ENCODE measurements at places on chromosomes 3 and 15.

DNA sequence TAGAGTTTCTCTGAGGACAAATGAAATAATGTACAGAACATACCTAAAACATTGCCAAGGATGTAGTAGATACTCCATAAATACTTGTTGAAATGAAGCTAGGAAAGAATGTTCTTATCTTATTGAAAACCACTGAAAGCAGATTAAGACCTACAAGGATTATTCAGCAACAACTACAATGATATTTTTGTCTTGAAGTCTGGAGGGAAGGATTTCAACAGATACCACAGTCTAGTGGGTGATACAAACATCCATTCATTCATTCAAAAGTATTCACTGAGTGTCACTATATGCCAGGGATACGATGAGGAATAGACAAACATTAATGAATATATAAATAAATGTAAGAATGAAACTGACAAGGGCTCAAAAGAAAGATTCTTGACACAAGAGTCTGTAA is 74.7 kb upstream of the THBS1 start:
- no peak for DNase-seq

DNA sequence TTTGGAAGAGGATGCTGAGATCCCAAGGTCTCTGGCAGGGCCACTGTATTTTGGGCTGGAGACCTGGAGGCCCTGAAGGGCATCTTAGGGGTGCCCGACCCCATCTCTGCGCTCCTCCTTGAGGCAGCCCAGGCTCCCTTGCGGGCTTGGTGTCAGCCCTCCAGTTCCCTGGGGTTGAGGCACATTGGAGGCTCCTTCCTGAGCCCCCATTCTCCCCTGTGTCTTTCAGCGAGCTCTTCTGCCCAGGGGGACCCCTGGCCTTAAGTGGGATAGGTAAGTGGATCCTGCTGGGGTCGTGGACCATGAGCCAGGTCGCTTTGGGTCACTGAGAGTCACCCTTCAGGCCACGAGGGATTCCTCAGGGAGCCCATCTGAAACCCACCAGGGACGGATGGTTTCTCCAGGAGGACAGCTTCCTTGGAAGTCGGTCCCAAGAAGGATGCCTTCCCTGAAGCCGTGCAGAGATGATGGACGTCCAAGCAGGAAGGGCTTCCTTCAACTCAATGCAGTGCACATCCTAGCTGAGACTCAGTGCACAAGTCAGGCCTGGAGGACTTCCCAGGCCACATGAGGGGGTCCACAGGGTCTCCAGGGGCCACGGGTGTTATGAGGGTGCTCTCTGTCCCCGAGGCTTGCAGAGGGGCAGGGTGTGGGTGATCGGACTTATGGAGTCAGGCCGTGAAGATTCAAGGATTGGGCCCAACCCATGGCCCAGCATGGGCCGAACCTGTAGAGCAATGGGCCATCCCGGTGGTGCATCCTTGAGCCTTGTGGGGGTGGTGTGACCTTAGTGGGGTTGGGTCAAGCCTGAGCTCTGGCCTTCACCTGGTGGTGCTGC is 224.3 kb downstream of the SNRPN start:
- DNase-seq, result no peak

DNA sequence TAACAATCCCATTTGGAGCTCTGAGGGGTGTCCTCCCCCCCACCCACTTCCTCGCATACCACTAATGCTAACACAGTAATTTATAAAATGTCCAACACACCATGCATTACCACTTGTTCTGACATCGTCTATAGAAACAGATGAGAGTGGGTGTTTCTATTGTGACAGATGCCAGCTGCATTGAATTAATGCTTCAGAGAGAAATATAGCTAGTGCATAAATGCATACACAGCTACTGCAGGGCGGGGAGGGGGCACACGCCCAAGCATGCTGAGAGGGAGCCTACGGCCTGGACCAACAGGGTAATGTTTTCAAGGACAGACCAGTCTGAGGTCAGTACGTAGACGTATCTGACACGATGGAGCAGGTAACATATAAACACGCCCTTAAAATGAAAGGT is 106.0 kb upstream of the FEZF2 start:
- no peak for DNase-seq

- no peak for DNase-seq
Measured at GRCh38 chr15:72936237-72936636, 116.0 kb upstream of the NEO1 start.

DNA sequence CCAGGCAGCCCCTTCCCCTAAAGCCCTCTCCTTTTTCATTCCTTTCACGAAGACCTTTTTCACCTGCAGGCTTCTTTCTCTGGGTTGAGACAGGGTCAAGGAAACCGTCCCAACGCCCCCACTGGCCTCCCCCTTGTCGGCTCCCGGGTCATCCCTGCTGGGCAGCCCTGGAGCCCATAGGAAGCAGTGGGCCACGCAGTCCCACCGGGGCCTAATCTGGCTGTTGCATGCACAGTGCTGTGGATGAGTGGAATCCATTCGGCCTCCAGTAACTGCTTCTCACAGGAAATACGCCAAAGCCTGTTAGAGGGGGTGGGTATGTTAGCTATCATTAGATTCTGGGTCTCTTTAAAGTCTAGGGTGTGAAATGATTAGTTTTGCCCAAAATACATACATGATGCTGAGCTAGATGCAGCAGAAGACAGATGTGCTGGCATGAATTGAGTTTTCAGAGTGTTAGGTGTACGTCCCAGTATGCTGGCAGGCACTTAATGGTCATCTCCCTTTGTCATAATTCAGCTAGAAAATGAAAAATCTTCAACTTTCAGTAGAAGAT is 16.6 kb downstream of the LYSMD4 start:
- no peak for DNase-seq

DNA sequence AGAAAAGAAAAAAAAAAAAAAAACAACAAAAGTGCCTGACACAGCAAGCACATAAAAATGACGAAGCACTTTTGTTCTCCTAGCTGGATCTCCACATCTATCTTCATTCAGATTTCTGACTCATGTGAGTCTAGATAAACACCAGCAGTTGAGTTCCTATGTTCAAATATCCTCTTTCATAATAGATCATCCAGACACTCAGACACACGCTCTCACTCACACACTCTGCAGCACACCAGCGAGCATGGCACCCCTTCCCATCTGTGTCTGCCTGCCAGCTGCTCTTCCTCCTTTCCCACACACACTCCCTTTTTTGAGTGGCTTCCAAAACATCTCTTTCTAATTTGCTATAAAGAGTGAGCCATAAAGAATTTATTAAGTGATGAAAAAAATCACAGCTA is 19.8 kb upstream of the CELF6 start:
- DNase-seq, result peak; percentile 80

DNA sequence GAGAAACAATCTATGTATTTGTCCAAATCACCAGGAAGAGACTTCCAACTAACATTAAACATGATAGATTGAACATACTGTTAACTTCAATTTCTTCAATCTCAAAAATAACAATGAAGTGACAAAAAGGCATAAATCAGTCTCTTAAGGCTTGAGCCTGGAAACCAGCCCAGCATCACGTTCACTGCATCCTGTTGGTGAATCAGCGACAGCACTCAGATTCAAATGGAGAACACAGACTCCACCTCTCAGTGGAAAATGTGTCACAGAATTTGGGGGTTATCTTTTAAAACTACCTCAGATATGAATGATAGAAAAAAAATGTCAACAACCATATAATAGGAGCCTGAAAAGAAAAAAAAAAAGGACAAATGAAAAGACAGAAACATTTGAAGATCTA is 212.0 kb downstream of the MINAR1 start:
- DNase-seq, result peak; percentile 24

DNA sequence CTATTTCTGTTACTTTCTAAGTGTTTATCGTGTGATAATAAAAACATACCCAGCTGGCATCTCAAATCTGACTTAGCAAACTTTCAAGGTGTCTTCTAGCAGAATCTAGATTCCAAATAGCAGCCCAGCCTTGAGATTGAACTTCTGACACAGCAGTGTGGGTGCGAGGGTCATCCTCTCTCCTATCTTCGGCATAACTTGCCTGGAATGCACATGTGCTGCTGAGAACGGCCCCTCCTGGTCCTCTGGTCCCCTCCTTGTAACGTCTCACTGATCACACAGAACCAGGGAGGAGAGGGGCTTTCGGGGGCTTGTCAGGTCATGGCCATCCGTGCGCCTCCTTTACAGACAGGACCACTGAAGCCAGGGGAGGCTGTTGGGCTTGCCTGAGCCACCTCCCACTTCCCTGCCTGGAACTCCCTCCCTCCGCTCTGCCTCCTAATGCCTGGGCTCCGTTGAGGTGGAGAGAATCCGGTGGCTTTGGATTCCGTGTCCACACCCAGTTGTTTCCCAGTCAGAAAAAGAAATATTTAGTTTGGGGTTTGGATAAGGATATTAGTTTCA is 344.4 kb upstream of the C2CD4B start:
- no peak for DNase-seq

DNA sequence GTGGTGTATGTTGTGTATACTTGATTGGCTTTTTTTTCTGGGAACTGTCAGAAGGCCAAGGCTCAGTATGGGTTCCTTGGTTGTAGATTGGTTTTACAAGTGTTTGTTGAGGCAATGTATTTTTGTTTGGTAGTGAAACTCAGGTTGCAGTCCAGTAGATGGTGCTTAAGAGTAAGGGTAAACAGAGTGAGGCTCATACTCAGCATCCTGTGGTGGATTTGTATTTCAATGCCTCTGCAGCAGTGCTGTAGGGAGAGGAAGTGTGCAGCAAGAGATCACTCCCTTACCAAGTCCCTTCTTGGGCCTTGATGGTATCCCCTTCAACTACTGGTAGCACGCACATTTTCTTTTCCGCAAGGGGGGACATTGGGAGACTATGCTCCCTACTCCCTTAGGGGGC is 428.5 kb upstream of the CNTN3 start:
- no peak for DNase-seq

GRCh38 chr3:60160111-60160821 is 1091.0 kb downstream of the FHIT start:
- no peak for DNase-seq

GRCh38 chr3:122977746-122978466 is 49.7 kb downstream of the SEMA5B start:
- DNase-seq, result peak; percentile 27

DNA sequence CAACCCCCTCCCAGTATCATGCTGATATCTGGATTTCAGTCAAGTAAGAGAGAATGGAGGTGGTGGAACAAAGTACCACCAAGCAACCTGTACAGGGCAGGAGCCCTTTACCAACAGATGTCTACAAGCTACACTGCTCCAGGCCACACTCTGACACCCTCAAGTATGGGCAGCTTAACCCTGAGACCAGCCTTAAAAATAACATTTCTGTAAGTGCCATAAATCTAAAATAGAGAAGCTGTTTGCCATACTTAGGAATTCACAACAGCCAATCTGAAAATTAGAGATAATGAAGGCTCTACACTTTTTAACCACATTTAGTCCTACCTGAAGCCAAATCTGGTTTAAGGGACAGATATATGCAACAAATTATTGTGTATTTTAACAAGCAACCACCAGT is 59.7 kb downstream of the C3orf70 start:
- no peak for DNase-seq

- peak; percentile 73 for DNase-seq
Measured at GRCh38 chr15:68524753-68525584, 53.8 kb upstream of the CORO2B start.

DNA sequence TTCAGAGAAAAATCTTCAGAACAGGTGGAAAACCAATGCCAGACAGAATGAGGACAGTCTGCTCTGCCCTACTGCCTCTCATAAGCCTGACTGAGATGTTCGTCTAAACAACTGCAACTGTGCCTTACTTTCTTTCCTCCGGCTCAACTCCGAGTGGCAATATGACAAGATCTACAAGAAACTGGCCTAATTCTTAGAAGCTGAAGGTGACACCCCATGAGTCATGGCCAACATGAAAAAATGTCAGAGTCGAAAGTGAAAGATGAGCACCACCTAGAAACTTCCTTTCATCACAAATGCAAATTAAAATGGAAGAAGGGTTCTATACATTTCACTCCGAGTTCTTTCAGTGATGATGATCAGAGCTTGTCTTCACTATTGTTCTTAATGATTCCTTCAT is 12.9 kb downstream of the PCYT1A start:
- DNase-seq, result no peak

All from AG04450 (cell line).